ENCODE measurements at places on chromosomes 13 and 19. TPM values are rescaled to one million over a fixed set of nuclear protein-coding genes. Genes with fewer than 3 reads are reported as not detected.

- no peak for DNase-seq
These were observed 21.3 kb upstream of the SLC1A5 start for GRCh38 chr19:46809534-46810272.

- DNase-seq = no peak
These were observed 726 bp upstream of the ZNF358 start for GRCh38 chr19:7515110-7515644.

GRCh38 chr19:17495639-17496296, 15.7 kb upstream of the PGLS start:
- DNase-seq = no peak

GRCh38 chr13:40026174-40026585, 370.7 kb downstream of the COG6 start:
- DNase-seq = peak; percentile 30

ZNF878 gene
- not detected for total RNA-seq

SLC6A16 gene
- total RNA-seq = 2.5 TPM

DNA sequence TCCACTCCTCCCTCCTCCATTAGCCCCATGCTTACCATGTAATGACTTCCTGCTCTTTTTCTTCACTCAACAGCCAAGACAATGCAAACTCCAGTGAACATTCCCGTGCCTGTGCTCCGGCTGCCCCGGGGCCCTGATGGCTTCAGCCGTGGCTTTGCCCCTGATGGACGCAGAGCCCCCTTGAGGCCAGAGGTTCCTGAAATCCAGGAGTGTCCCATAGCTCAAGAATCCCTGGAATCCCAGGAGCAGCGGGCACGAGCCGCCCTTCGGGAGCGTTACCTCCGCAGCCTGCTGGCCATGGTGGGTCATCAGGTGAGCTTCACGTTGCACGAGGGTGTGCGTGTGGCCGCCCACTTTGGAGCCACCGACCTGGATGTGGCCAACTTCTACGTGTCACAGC, 2.9 kb upstream of the PPP1R37 start:
- DNase-seq = no peak

GRCh38 chr19:29326351-29326750, 113.4 kb upstream of the UQCRFS1 start:
- DNase-seq = no peak

GRCh38 chr19:55112246-55112776, 5.1 kb downstream of the PPP1R12C start:
- DNase-seq = no peak

COL4A1 gene
- not detected for total RNA-seq

GRCh38 chr13:27161980-27162379, 9.6 kb downstream of the USP12 start:
- no peak for DNase-seq

- DNase-seq = no peak
These were observed 76.2 kb downstream of the SACS start for GRCh38 chr13:23357349-23357748.

ATP8A2 gene
- total RNA-seq = 0.53 TPM

GRCh38 chr13:33079960-33080359, 63.7 kb downstream of the KL start:
- no peak for DNase-seq

GRCh38 chr13:75181906-75182305, 300.1 kb downstream of the TBC1D4 start:
- no peak for DNase-seq

IZUMO4 gene
- 11.9 TPM for total RNA-seq

KLF5 gene
- 3.4 TPM for total RNA-seq

ZNF723 gene
- total RNA-seq = not detected

- no peak for DNase-seq
These were observed 175.2 kb downstream of the PAN3 start for GRCh38 chr13:28313579-28313978.

CYP4F12 gene
- 0.42 TPM for total RNA-seq

URAD gene
- total RNA-seq = not detected

- DNase-seq = peak; percentile 47
These were observed 1.5 kb upstream of the FTL start for GRCh38 chr19:48963371-48964204.

- peak; percentile 53 for DNase-seq
These were observed 6.9 kb downstream of the ZNF490 start for GRCh38 chr19:12603714-12604113.

- DNase-seq = no peak
These were observed 175.9 kb upstream of the TRPC4 start for GRCh38 chr13:38045278-38046048.

SIGLEC11 gene
- not detected for total RNA-seq

RFPL4A gene
- total RNA-seq = not detected

- no peak for DNase-seq
These were observed 675 bp upstream of the PGPEP1 start for GRCh38 chr19:18339723-18340122.

NLRP11 gene
- not detected for total RNA-seq

CASP14 gene
- total RNA-seq = not detected

DNA sequence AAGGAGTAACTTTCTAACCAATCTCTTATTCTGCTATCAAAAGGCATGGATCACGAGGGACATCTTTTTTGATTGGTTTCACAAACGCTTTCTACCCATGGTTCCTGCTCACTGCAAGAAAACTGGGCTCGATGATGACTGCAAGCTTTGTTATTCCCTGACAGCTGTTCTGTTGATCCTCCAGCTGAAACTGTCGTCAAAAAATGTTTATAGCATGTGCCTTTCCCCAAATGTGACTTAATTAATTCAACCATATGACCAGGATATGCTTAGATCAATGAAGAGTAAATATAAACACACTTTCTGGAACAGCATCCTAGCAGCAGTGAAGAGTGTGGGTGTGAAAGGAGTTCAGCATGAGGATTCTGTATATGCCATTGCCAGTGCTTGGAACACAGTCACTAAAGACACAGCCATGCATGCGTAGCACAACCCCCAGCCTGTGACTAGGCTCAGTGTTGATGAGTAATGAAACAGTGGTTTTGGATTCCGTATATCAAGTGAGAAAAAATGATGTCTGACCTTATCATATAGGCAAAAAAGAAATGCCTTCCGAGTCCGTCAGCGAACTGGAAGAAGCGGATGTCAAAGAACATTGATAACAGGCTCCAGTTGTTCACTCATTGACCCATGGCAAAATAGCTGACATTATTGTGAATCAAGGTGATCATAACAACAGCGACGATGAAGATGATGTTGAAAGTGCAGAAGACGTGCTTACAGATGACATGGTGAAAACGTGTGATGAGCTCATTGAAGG, 347.4 kb downstream of the FGF9 start:
- DNase-seq = no peak

- no peak for DNase-seq
These were observed 522.0 kb upstream of the ATXN8OS start for GRCh38 chr13:69585656-69586055.

DNA sequence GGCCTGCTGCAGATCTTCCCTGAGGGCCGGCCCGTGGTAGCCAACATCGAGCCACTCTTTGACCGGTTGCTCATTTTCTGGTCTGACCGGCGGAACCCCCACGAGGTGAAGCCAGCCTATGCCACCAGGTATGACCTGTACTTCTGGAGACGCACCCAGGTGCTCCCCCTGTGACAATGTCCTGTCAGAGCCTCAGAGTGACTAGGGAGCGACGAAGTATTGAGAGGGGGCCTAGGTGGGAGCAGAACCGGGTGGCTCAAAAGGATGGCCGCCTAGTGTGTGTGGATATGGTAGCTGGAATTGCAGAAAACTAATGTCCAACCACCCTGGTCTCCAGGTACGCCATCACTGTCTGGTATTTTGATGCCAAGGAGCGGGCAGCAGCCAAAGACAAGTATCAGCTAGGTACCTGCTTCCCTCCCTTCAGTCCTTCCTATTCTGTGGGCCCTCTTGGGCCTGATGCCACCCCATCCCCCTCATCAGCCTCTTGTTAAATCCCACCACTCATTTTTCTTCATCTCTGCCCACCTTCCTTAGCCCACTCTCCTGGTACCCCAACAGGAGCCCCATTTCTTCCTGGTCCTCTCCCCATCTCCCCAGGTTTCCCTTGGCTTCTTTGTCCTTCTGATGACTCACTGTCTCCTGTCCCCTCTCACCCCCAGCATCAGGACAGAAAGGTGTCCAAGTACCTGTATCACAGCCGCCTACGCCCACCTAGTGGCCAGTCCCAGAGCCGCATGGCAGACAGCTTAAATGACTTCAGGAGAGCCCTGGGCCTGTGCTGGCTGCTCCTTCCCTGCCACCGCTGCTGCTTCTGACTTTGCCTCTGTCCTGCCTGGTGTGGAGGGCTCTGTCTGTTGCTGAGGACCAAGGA, 8.4 kb downstream of the EGLN2 start:
- DNase-seq = peak; percentile 46

LILRB1 gene
- total RNA-seq = 0.87 TPM

DNA sequence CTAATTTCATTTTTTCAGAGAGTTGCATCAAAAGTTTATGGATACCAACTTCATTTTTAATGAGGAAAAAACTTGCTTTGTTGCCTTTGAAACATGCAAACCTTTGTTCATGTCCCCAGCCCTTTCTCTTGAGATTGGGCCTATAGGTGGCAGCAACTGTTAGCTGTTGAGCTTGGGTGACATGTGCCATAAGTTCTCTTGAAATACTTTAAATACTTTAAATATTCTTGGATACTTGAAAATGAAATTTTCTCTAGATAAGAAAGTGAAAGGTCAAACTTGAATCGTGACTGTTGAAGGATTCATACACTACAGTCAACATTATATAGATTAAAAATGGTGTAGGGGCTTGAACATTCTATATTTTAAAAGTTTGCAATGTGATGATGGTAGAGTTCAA, 294.9 kb downstream of the NDFIP2 start:
- DNase-seq = no peak

PSG3 gene
- not detected for total RNA-seq

GRCh38 chr19:8304841-8305621, 3.1 kb downstream of the CD320 start:
- DNase-seq = peak; percentile 36
